ENCODE measurements at places on chromosomes 1 and 21. TPM values are rescaled to one million over a fixed set of nuclear protein-coding genes. Genes with fewer than 3 reads are reported as not detected.

Gene BSND
- not detected for polyA plus RNA-seq

DNA sequence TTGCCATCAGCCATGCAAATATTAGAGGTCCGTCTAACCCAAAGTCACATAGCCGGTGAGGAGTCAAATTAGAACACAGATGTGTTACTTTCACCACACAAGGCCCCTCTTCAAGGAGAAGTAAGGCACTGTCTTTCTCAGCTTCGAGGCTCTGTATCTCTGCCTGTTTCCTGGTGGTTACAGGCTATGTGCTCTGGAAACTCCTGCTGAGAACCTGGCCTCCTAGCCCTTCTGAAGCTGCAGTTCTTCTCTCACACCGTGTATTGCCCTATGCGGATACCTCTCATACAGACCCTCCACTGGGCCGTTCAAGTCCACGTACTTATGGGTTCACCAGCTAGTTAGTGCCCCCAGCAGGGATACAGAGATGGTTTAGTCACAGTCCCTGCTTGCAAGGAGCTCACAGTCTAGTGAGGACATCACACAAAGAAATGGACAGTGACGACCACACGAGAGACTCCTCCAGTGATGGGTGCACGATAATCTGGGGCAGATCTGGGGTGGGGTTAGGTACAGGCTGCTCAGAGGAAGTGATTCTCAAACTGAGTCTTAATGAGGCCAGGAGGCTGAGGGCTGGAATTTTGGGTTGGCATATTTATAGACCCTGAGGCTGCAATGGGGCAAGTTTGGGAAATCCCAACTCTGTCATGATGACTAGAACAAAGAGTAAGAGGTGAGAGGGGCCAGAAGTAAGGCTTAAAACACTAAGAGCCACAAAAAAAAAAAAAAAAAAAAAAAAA, 22.8 kb upstream of the ELOA start:
- no peak for DNase-seq

DNA sequence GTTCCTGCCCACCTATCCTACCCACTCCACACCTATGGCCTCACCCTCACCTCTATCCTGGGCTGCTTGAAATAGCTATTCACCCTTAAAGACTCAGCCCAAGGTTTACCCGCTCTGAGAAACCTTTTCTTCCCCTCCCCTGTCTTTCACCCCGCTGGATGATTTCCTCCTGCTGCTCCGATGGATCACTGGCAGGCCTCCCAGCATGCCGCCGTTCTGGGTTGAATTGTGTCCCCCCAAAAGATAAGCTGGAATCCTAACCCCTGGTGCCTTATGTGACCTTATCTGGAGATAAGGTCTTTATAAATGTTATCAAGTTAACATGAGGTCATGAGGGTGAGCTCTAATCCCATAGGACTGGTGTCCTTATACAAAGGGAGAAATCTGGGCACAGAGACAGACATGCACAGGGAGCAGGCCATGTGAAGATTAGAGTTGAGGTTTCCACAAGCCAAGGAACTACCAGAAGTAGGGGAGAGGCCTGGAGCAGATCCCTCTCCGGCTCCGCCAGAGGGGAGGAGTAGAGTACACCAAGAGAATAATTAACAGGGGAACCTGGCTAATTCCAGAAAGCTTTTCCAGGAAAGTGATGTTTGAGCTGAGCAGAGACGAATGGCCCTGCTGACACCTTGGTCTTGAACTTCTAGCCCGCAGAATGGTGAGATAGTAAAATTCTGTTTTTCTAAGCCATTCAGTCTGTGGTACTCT, 110.0 kb upstream of the SERBP1 start:
- DNase-seq, result no peak

- DNase-seq, result no peak
Measured at GRCh38 chr1:213060836-213061235, 9.8 kb downstream of the RPS6KC1 start.

GRCh38 chr1:9797049-9797448, 26.7 kb downstream of the CLSTN1 start:
- no peak for DNase-seq
